Tibial nerve (tissue), 4 donors: ENCODE measurements at places on chromosomes 2 and 18.

GRCh38 chr2:235640926-235641723 lies 147.3 kb downstream of the AGAP1 start:
- DNase-seq: no peak

DNA sequence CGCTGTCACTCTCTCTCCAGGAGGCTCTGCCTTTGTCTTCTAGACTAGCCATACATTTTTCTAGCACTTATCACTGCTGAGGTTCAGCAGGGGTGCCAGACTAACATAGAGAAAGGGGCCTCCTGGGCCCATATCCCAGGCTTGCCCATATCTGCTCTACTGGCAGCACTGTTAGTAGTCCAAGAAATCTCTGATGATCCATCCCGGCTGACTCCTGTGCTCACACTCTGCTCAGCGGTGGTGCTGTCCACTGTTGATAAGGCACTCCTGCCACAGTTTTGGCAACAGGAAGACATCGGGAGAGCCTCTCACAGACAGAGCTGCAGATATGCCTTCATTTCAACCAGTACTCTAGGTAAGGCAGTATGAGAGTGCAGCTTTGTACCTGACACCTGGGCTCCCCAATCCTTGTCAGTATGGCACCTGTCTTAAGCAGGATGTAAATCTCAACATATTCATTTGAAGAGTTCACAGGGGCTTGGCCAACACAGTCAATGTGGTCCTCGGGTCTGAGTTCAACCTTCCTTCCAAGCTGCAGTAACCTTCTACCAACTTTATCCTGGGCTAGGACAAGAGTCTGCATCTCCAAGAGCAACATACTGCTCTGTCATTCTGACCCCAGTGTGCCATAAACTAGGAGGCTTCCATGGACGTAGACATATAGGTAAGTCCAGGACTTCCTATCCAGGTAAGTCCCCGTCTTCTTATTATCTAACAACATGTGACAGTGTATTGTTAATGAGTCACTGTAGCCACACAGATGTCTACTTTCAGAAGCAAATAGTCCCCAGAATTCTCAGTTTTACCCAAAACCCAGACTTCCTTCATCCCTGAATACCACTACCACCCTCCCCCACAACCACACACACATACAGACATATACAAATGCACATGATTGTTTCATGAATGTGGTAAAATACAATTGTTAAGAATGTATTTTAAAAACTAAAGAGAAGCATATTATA lies 16.2 kb downstream of the KLF7 start:
- DNase-seq: no peak

GRCh38 chr2:176432434-176432833 lies 163.2 kb downstream of the MTX2 start:
- DNase-seq: no peak

DNA sequence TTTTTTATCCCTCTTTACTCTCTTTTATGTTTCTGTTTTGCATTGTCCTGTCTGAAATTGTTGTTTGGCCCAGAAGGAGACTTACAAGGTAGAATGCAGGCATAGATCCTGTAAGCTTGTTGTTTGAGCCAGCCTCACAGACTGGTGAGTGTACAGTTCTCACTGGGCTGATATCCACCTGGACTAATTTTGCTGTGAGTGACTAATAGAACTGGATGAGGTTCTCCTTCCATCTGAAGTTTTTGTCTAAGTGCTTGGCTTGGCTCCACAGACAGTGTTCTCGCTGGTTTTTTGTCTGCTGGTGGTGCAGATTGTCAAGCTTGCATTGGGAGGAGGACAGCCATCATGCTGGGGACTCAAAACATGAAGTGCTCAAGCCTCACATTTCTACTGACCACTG lies 495.7 kb downstream of the TSN start:
- DNase-seq: no peak

DNA sequence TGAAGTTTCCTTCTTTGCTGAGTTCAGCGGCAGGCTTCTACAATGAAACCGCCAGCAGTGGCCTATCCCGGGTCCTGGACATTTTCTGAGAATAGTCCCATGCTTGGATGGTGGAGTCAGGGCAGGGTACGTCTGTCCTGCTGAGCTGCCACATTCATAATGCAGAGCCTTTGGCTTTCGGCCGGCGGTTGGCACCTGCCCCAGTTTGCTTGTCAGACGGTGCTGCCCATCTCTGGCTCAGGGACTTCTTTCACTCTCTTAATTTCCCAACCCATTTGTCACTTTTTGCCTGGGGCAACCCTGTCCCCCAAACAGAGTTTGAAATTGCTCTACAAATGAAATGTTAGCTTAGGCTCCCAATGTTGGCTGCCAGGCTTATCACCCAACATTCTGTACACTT lies 57.2 kb downstream of the SOX11 start:
- no peak for DNase-seq
